Activated CD8-positive, alpha-beta memory T cell treated with anti-CD3 and anti-CD28 coated beads, Interleukin-2, amount 10 ng/mL, durations not matched to agents 7 days and 5 days (primary cell): ENCODE measurements at places on chromosomes 11 and 22.

- no peak for DNase-seq
- peaks cover 36% of the 10 kb centered on the region for H3K27me3 ChIP-seq
- peaks cover 10% of the 10 kb centered on the region for H3K4me1 ChIP-seq
- no peaks in the 10 kb centered on the region for H3K36me3 ChIP-seq
Observed at GRCh38 chr11:109945626-109946321, 147.4 kb upstream of the ZC3H12C start.

DNA sequence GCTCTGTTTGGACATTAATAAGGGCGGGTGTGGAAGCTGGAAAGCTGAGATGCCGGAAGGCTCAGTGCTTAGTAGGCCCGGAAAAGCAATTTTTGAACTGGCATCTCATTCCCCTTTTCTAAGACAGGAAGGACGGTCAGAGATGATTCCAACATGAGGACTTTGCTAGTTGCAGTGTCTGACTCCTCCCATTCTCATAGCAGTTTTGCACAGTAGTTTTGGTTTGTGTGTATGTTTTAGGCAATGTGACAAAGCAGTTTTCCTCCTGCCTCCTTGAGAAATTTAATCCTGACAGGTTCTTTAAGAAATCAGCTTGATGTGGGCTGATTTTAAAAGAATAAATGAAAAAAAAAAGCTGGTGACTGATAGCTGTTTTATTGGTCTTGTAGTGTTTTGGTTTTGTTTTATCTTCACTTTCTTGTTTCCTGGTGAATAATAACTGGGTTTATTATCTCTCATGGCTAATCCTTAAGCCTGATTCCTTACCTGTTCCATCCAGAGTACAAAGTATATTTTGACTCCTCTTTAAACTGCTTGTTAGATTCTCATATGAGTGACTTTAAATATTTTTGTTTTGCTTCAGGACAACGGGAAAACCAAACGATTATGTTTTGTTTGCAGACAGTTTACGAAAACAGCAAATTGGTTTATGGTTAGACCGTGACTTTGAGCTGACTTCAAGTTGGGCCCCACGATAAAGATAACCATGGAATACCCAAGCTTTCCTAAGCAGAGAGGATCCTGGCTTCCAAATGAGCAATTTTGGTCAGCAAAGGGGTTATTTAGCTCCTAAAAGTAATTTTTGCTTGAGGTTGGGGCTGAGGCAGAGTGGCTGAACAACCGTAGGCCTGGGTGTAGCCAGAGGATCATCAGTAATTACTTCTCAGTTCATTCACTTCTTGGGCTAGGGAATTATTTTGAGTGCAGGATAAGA lies 3.4 kb downstream of the PTPRJ start:
- peak overlapping the region; percentile 97 for H3K4me3 ChIP-seq
- peaks cover 8% of the 10 kb centered on the region for H3K27me3 ChIP-seq
- H3K36me3 ChIP-seq, result peaks cover 34% of the 10 kb centered on the region
- H3K27ac ChIP-seq, result peak overlapping the region; percentile 88

DNA sequence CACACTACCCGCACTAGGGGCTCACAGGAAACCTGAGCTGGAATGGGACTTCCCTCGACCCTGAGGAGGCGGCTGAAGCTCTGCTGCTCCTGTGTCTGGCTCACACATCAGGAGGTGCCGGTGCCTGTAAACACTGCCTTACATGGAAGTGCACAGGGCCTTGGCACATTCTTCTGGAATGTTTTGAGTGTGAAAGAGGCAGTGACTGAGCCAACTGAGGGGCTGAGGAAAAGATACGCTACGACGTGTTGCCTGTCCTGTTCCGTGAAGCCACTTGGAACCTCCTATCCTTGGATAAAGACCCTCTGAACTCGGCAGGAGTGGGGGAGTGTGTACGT lies 10.5 kb downstream of the TXN2 start:
- no peak overlapping the region for H3K4me3 ChIP-seq
- no peak overlapping the region for H3K27ac ChIP-seq
- no peaks in the 10 kb centered on the region for H3K27me3 ChIP-seq

GRCh38 chr11:36192425-36193289 lies 96.6 kb downstream of the COMMD9 start:
- no peaks in the 10 kb centered on the region for H3K36me3 ChIP-seq
- H3K4me3 ChIP-seq, result no peak overlapping the region
- no peak for DNase-seq
- H3K27me3 ChIP-seq, result peaks cover 4% of the 10 kb centered on the region
- no peaks in the 10 kb centered on the region for H3K4me1 ChIP-seq
- H3K27ac ChIP-seq, result no peak overlapping the region

GRCh38 chr22:47837703-47838102 lies 1075.3 kb downstream of the TBC1D22A start:
- no peaks in the 10 kb centered on the region for H3K36me3 ChIP-seq
- no peak for DNase-seq
- no peak overlapping the region for H3K4me3 ChIP-seq
- H3K27ac ChIP-seq, result no peak overlapping the region
- H3K27me3 ChIP-seq, result no peaks in the 10 kb centered on the region
- H3K4me1 ChIP-seq, result no peaks in the 10 kb centered on the region

- H3K4me3 ChIP-seq, result no peak overlapping the region
- H3K27ac ChIP-seq, result no peak overlapping the region
- no peaks in the 10 kb centered on the region for H3K36me3 ChIP-seq
- no peaks in the 10 kb centered on the region for H3K27me3 ChIP-seq
Observed at GRCh38 chr11:2541881-2542361, 97.1 kb downstream of the KCNQ1 start.

DNA sequence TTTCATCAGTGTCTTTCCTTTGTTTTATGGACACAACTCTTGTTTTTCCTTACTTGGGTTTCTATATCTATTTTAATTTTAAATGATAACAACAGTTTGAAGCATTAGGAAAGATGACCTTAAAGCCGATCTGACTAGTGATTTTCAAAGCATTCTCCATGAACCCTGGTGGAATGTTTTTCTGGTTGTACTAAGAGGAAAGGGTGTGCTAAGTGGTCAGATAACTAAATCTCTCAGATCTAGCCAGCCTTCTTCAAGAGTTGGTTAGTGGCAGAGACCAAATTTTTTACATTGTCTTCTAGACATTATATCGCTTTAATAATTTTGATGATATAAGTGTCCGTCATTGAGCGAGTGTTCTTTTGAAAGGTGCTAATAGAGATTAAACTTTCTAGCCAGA lies 134.4 kb downstream of the METTL15 start:
- no peaks in the 10 kb centered on the region for H3K27me3 ChIP-seq
- no peak overlapping the region for H3K4me3 ChIP-seq
- H3K4me1 ChIP-seq, result no peaks in the 10 kb centered on the region
- H3K36me3 ChIP-seq, result peaks cover 7% of the 10 kb centered on the region
- no peak for DNase-seq
- H3K27ac ChIP-seq, result no peak overlapping the region

GRCh38 chr11:32391956-32392553 lies 43.3 kb downstream of the WT1 start:
- H3K4me3 ChIP-seq, result no peak overlapping the region
- DNase-seq, result no peak

- H3K36me3 ChIP-seq, result no peaks in the 10 kb centered on the region
- H3K4me3 ChIP-seq, result no peak overlapping the region
Observed at GRCh38 chr11:73648121-73648520, 1.7 kb downstream of the PLEKHB1 start.

GRCh38 chr22:33049119-33049729 lies 9.0 kb downstream of the SYN3 start:
- H3K4me1 ChIP-seq, result no peaks in the 10 kb centered on the region
- H3K27ac ChIP-seq, result no peak overlapping the region
- H3K27me3 ChIP-seq, result peaks cover 17% of the 10 kb centered on the region
- H3K36me3 ChIP-seq, result no peaks in the 10 kb centered on the region
- peak; percentile 57 for DNase-seq

GRCh38 chr11:60625262-60625661 lies 74.2 kb upstream of the MS4A8 start:
- no peak overlapping the region for H3K4me3 ChIP-seq
- H3K27ac ChIP-seq, result no peak overlapping the region
- no peaks in the 10 kb centered on the region for H3K27me3 ChIP-seq
- no peaks in the 10 kb centered on the region for H3K4me1 ChIP-seq
- no peaks in the 10 kb centered on the region for H3K36me3 ChIP-seq

- H3K36me3 ChIP-seq, result no peaks in the 10 kb centered on the region
- H3K4me3 ChIP-seq, result no peak overlapping the region
- no peaks in the 10 kb centered on the region for H3K27me3 ChIP-seq
- no peak for DNase-seq
- no peak overlapping the region for H3K27ac ChIP-seq
Observed at GRCh38 chr11:114197799-114198500, 98.2 kb upstream of the NNMT start.

DNA sequence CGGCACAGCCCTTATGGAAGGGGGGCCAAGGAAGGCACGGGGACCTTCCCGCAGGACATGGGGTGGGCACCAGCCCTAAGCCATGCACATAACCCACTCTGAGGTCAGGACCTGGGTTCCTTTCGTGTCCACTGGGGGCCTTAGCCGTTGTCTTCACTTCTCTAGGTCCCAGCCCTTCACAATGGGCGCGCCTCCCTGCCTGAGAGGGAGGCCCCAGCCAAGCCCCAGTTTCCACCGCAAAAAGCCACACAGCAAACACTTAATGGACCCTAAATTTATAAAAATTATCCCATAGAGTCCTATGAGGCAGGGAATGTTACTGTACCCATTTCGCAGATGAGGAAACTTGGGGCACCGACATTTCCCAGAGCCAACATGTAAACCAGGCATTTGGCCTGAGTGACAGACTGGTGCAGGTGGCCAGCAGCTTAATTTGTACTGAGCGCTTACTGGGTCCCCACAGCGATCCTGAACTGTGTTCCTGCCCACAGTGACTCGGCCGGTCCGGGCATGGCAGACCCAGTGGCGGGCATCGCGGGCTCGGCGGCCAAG lies 1.2 kb downstream of the GAS2L1 start:
- no peak for DNase-seq
- H3K27ac ChIP-seq, result peak overlapping the region; percentile 46
- H3K36me3 ChIP-seq, result no peaks in the 10 kb centered on the region
- peak overlapping the region; percentile 79 for H3K4me3 ChIP-seq
- peaks cover 17% of the 10 kb centered on the region for H3K27me3 ChIP-seq

DNA sequence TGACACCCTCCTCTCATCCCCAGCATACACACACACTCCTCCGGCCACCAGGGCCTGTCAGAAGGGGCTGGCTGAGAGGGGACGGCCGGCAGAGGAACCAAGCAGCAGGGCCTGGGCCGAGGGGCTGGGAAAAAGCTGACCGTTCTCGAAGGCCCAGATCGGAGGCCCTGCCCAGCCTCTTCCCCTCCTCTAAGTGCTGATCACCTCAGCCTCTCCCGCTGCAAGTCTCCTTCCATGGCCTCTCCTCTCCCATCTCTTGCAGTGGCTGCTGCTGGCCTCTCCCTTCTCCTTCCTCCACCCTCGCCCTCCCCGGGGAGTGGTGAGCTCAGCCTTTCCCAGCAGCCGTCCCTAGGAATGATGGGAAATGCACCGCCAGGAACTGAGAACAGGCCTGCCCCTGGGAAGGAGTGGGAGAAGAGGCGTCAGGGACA lies 39.6 kb downstream of the ARRB1 start:
- no peak overlapping the region for H3K27ac ChIP-seq
- no peak for DNase-seq
- H3K36me3 ChIP-seq, result no peaks in the 10 kb centered on the region

- DNase-seq, result no peak
- no peaks in the 10 kb centered on the region for H3K36me3 ChIP-seq
- H3K27me3 ChIP-seq, result peaks cover 6% of the 10 kb centered on the region
- H3K4me3 ChIP-seq, result no peak overlapping the region
Observed at GRCh38 chr11:6240781-6241180, 1.9 kb downstream of the CNGA4 start.

DNA sequence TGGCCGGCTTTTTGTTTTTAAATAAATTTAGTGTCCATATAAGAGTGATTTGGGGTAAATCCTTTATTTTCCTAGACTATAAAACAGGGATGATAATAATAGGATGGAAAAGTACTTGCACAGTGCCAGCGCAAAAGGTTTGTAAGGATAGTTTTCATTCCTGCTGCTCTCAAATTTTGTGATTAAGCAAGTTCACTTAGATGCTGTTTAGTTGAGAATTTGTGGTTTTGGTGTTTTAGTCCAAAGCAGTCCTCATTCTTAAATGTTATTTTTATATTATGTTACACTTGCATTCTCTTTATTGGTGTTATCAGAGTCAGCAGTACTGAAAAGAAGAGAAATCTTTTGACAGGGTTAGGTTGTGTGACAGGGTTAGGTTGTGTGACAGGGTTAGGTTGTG lies 47.9 kb downstream of the PPP6R3 start:
- no peaks in the 10 kb centered on the region for H3K27me3 ChIP-seq
- H3K36me3 ChIP-seq, result peaks cover 24% of the 10 kb centered on the region
- no peak for DNase-seq
- H3K27ac ChIP-seq, result no peak overlapping the region
- H3K4me3 ChIP-seq, result no peak overlapping the region

GRCh38 chr11:95515371-95515770 lies 274.2 kb downstream of the FAM76B start:
- H3K36me3 ChIP-seq, result no peaks in the 10 kb centered on the region
- peaks cover 11% of the 10 kb centered on the region for H3K27me3 ChIP-seq
- no peak overlapping the region for H3K27ac ChIP-seq
- H3K4me1 ChIP-seq, result no peaks in the 10 kb centered on the region

DNA sequence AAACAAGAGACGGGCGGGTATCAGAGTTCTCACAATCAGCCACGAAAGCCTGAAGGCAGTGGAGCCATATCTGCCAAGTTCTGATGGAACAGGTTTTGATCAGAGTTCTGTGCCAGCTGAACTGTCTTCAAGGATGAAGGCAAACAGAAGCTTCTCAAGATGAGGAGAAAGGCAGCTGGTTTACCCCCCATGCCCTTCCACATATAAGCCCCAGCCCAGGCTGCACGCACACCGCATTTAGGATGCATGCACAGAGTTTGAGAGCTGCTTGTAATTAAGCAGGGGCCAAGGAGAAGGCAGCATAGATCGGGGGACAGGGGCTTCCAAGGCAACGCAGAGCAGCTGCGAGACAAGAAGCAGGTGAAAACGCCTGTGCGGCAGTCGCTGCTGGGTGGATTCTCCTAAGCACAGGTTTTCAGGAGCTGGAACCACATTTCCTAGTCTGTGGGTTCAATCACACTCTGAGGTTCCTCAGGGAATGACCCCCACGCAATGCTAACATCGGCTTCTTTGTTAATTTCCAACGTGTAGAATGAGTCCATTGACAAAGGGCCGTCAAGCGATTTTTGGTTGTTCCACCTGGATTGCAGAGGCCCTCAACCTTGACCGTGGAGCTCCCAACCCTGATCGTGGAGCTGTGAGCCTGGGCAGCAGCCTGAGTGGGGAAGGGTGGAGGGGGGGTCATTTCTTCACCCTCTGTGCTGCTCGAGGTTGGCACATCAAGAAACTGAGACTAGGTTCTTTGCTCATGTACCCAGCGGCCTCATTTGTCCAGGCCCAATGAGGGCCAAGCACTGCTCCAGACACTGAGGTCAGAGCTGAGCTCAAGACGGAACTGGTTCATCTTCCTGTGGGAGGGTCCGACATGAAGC lies 81.7 kb upstream of the SHISAL1 start:
- peaks cover 3% of the 10 kb centered on the region for H3K27me3 ChIP-seq
- no peak overlapping the region for H3K4me3 ChIP-seq
- no peak for DNase-seq
